ENCODE measurements at places on chromosomes 16 and 17. TPM values are rescaled to one million over a fixed set of nuclear protein-coding genes. Genes with fewer than 3 reads are reported as not detected.

CLUH gene
- 24.1 TPM for total RNA-seq

CCL16 gene
- total RNA-seq: not detected

- peak; percentile 82 for DNase-seq
Observed at GRCh38 chr16:4402439-4403132, 13.8 kb downstream of the CORO7 start.

DNA sequence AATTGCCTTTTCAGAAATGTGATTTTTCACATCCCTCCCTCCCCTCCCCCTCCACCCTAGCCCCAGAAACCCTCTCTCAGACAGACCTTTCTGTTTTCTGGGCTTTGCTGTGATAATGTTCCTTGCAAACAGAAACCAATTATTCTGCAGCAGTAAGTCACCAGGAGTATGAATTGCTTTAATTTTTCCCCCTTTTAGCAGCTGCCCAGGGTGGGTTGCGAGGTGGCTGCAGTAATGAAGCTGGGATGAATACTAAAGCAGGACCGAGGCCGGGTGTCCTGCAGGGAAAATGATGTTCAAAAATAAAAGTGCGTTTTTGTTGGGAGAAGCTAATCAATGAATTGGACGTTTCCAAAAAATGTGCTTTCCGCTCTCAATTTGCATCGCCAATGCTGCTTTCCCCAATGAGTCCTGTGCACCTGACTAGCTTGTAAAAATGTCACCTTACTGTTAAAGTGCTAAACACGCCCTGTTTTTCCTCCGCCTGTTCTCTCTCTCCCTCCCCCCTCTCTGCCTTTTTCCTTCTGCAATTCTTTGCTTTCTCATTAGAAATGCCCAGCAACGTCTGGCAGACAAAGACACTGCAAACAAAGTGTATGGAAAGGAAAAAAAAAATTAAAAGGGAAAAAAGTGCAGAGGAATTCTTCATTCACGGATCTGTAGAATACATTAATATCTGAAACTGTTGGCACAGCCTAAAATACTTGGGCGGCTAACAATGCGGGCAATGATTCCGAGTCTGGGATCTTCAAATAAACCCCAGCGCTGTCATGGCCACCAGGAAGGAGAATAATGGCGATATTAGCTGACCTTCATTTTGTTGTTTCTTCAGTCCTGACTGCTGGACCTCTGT, 244.1 kb downstream of the STX8 start:
- DNase-seq: no peak

DNA sequence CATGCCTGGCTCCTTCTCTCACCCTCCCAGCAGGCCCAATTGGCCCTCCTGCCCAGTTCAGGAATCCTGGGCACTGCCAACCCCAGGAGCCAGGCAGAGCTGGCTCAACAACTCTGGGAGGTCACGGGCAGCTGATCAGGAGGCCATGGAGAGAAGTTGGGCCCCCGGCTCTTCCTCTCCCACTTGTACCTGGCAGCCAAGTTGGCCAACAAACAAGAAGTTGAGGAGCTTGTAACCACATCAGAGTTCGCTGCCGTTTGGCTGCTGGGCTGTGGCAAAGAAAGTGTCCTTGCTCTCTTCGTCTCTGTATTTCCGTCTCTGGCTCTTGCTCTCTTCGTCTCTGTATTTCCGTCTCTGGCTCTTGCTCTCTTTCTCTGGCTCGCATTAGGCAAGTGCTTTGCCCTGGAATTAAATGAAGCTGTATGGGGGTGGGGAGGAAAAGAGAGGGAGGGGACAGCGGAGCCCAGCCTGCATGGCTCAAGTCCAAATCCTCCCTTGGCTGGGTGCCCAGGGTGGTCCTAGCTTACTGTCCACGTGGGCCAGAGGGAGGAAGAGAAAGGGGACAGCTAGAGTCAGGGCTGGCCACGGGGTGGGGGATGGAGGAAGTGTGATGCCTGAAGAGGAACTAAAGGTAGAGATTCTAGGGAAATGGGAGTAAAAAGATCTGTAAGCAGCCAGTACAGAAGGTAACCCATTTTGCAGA, 7.8 kb upstream of the TMEM132E start:
- DNase-seq: no peak

- DNase-seq: no peak
Observed at GRCh38 chr17:58528443-58528842, 14.0 kb upstream of the MTMR4 start.

- no peak for DNase-seq
Observed at GRCh38 chr16:88754912-88755744, 29.9 kb downstream of the PIEZO1 start.

DNA sequence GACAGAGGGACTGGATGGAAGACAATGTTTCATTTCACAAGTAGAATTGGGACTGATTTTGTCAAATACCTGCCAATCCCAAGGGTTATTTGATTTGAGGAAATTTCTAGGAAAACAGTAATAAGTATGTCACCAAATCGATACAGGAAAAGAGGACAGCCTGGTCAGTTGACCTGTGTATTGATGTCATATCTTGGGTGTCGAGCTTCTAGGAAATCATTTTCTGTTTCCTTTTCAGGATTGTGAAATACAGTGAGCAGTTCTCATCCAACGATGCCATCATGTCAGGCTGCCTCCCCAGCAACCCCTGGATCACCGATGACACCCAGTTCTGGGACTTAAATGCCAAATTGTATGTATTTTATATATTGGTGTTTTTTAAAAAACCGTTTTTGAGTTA, 56.1 kb downstream of the RGS9 start:
- no peak for DNase-seq

Data from frontal cortex (tissue), 4 donors.